ENCODE measurements at places on chromosomes 5 and 9.

DNA sequence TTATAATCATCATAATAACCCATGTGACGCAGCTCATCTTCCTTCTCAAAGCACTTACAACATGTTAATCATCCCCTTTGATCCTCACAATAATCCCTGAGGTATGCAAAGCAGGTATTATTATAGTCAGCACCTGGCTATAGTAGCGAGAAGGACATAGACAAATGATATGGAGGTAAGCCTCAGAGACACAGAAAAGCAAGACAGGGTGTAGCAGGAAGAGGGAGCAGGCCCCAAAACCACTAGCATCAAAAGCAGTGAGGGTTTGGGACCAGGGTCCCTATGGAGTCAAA is 139.2 kb upstream of the SLC30A5 start:
- DNase-seq = no peak

GRCh38 chr5:180208435-180209081 is 453 bp downstream of the RASGEF1C start:
- DNase-seq = no peak

DNA sequence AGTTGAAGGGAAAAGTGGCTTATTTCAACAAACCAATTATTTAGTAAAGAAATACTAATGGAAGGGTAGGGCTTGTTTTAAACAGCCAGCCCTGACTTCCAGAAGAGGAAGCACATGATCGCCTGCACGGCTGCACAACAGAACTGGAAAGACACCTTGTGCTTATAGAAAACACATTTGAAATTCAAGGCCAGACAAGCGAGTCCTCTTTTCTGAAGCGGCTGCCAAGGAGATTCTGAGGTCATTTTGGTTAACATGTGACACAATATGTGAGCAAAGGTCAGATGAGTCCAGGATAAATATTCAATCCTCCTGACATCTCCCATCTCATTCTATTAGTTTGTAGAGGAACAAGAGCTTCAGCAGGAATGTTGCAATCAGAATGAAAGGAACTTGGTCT is 461.4 kb upstream of the ST8SIA4 start:
- DNase-seq = no peak

DNA sequence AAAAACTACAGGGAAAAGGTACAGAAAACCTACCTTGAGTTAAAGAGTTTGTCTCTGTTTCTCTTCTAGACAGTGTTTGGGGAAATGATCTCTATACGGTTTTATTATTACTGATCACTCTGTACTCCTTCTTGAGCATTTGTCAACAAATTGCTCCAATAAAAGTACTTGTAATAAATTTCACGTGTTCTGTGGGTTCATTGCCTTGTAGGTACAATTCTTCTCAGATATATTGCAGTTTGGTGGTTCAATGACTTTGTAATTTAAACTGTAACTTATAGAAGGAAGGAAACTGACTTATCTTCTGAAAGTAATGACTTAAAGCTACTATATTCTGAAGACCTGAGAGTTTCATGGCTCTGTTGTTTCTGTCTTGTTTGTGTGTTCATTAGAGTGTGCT is 319.9 kb upstream of the PCSK5 start:
- DNase-seq = no peak

- DNase-seq = peak; percentile 57
These were observed 849 bp downstream of the RORB start for GRCh38 chr9:74497748-74498620.
